ENCODE measurements at places on chromosomes 7 and 10.

GRCh38 chr7:2247141-2247995 lies 5.3 kb downstream of the NUDT1 start:
- DNase-seq = no peak

- no peak for DNase-seq
These were observed 239.7 kb upstream of the KLF6 start for GRCh38 chr10:4024516-4025245.

- DNase-seq = no peak
These were observed 45.9 kb upstream of the TMEM72 start for GRCh38 chr10:44865289-44865671.

GRCh38 chr10:8404721-8405120 lies 350.2 kb downstream of the GATA3 start:
- no peak for DNase-seq

- no peak for DNase-seq
These were observed 64.5 kb upstream of the NFE2L3 start for GRCh38 chr7:26087321-26088091.

DNA sequence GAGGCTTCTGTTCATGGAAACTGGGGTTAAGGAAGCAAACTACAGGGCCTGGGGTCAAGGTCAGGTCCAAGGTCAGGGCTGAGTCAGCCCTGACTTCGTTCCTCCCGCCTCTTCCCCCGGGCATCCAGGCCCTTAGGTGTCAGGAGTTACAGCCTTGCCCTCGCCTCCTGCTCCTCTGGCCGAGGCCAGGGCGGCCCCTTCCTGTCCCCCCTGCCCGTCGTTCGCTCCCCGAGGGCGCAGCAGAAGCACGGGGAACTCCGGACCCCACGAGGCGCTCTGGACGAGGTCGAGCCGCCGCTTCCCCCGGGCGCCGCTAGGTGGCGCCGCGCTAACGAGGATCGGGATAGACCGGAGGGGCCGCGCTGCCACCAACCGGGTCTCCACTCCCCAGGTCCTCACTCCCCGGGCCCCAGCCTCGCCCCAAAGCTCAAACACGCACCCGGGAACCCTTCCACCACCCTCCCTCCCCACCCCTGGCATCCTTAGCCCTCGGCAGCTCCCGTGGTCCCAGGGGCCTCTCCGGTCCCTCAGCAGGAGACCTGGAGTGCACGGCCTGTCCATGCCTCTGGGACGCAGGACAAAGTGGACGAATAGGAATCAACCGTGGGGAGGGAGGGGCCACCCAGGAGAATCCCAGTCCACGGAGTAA lies 59.2 kb upstream of the MYL10 start:
- DNase-seq = no peak

GRCh38 chr7:120603366-120603765 lies 254.6 kb downstream of the TSPAN12 start:
- DNase-seq = no peak

DNA sequence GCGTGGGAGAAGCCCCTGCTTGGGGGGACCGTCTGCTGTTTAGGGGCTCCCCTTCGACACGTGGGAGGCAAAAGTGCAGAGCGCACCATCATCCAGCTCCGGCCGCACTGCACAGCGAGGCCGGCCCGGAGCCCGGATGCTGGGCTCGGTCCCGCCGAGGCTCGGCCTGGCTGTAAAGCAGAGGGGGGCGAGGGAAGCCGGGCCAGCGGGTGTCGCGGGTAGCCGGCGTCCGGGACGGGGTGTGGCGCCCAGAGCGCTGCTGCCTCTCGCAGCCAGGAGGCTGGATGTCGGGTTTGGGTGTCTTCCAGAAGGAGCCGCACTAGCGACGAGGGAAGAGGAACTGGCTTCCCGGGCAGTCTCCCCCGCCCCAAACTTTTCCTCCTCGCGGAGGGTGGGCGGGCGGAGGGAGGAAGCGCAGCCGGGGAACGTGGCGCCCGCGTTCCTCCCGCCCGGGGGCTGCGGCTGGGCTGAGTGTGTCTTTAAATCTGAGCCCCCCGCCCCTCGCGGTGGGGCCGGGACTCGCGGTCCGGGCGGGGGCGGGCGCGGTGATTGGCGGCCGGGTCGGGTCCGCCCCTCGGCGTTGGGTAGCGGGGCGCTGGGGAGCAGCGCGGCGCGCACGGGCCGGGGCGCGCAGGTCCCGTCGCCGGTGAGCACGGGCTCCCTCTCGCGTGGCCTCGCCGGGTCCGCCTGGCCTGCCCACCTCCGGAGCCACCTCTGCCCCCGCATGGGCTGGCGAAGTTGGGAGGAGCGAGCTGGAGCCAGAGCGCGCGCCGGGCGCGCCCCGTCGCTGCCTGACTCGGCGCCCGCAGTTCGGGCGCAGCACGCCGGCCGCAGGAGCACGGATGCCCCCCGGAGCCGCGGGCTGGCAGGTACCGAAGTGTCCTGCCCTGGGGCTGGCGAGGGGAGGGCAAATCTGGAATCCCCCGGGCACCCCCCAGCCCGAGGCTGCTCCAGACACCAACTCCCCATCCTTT lies at the start of gene PALD1:
Gene PALD1, plus strand, starts transcription at position 577 of the 974 bp plus-strand sequence. CDS start 47,185 bp downstream, outside the sequence.
- no peak for DNase-seq

DNA sequence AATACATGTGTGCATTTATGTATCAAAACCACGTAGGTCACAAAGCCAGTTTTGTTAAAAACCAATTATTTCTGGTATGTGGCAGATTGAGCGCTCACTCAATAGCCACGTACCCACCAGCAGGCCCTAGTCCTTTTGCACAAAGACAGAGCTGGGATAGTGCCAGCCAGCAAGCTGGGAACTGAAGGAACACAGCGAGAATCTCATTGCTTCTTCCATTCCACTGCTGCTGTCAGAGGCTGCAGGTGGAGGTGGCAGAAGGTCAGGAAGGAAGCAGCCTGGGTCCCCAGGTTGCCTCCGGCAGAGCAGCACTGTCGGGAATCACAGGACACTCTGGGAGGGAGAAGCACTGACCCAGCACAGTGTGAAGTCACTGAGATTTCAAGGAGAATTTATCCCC lies 385.5 kb upstream of the PFKP start:
- no peak for DNase-seq

DNA sequence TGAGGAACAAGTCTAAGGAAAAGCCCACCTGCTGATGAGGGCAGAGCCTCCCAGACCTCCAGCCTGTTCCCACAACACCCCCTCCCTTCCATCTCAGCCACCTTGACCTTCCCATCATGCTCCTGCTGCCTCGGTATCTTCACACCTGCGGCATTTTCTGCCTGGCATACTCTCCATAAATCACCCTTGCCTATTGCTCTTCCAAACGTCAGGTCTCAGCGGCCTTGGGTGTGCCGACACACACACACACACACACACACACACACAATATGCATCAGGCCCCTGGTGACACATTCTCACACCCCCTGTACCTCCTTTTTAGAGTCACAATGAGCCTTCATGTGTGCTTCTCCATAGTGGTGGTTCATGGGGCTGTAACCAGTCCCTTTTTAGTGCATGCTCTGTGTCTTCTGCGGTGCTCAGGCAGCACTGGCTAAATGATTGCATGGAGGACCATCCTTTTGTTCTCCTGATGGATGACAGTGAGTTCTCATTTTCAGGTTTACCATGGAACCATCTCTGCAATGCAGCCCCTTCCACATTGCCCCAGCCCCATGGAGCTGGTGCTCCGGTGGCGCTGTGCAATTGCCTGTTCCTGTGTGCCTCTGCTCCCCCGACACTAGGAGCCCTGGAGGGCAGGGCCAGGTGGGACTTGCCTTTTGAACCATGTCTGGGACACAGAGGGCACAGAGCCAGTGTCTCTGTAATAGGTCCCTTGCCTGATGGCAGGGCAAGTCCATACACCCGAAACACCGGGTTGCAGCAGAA lies 4.5 kb downstream of the ADIRF start:
- DNase-seq = no peak

GRCh38 chr10:79242620-79243152 lies 104.6 kb upstream of the PPIF start:
- DNase-seq = no peak

GRCh38 chr7:37439653-37440026 lies 9.0 kb downstream of the ELMO1 start:
- no peak for DNase-seq

DNA sequence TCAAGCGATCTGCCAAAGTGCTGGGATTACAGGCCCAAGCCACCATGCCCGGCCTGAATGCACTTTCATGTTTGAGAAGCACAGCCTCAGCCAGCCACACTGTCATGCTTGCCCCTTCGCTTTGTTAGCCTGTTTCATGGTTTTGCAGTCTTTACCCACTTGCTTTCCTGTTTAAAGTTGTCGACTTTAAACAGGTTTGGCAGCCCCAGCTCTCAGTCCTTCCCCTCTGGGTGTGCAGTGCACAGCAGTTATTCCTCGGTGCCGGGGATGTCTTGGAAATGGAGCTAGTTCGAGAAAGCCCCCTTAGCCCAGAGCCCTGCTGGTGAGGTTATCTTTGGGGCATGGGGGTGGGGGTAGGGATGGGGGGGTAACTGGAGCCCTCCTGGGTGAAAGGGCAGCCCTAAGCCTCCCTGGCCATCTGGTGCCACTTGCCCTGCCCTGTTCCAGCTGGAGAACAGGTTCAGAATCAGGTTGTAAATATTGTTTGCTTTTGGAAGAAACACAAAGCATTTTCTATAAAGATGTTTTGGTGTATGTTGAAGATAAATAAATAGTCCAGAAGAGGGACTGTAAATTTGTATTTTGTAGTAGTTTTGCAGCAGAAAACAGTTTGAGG lies 14.8 kb downstream of the TSPAN14 start:
- no peak for DNase-seq

- DNase-seq = no peak
These were observed 11.2 kb downstream of the AVL9 start for GRCh38 chr7:32506266-32507054.

DNA sequence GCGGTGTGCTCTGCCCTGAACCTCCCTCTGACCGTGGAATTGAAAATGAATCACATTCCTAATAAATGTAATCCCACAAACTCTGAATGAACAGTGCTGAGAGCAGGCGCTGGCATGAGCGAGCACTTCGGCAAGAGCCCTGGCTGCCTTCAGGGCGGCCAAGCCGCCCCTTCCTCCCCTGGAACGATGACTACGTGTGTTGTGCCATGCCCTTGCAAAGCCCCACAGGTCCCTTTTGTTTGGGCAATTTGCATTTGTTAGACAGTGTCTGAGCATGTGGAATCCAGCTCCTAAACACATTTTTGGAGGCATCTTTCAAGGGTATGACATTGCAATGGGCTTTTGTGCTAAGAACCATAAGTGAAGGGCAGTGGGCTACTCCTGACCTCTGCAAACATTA lies 95.6 kb upstream of the MKI67 start:
- DNase-seq = no peak

GRCh38 chr7:141695803-141696289 lies 6.1 kb downstream of the DENND11 start:
- no peak for DNase-seq
